Lower leg skin (tissue), 4 donors: ENCODE measurements at places on chromosomes 5 and 9. TPM values are rescaled to one million over a fixed set of nuclear protein-coding genes. Genes with fewer than 3 reads are reported as not detected.

Gene FGD3
- 3.6 TPM for total RNA-seq

Gene PCDHA13
- total RNA-seq, result 0.30 TPM

Gene ADAMTS2
- total RNA-seq, result 10.6 TPM

Gene IRX4
- 32.5 TPM for total RNA-seq

Gene ARL14EPL
- total RNA-seq, result not detected

Gene SPATA31D4
- total RNA-seq, result not detected

Gene PCDHB16
- 0.55 TPM for total RNA-seq

Gene AGXT2
- not detected for total RNA-seq

Gene CDC25C
- total RNA-seq, result 0.34 TPM

Gene MYOZ3
- total RNA-seq, result 0.10 TPM

Gene SOHLH1
- total RNA-seq, result not detected

Gene PCDHAC1
- total RNA-seq, result not detected

Gene DAPK1
- total RNA-seq, result 9.2 TPM

Gene C9orf50
- not detected for total RNA-seq

Gene PPP3R2
- total RNA-seq, result not detected

Gene ZDHHC12
- 91.2 TPM for total RNA-seq

Gene SNCB
- total RNA-seq, result not detected

Gene ZDHHC11B
- 5.6 TPM for total RNA-seq

Gene ANKRD33B
- total RNA-seq, result 16.0 TPM

Gene LTC4S
- 14.8 TPM for total RNA-seq

Gene BAAT
- total RNA-seq, result not detected

Gene RNF183
- total RNA-seq, result not detected

Gene AFAP1L1
- total RNA-seq, result 7.8 TPM

Gene IRX2
- total RNA-seq, result 45.9 TPM

Gene TMEM174
- not detected for total RNA-seq

Gene TIGD6
- 6.6 TPM for total RNA-seq

Gene IL4
- total RNA-seq, result not detected

Gene NEUROG1
- total RNA-seq, result not detected

Gene NTRK2
- total RNA-seq, result 6.2 TPM

Gene MAMDC4
- total RNA-seq, result 1.4 TPM

Gene GRAMD2B
- 80.9 TPM for total RNA-seq

Gene S1PR3
- total RNA-seq, result 3.1 TPM

Gene NPR3
- 18.8 TPM for total RNA-seq

Gene PCDHGB4
- 5.2 TPM for total RNA-seq

Gene NDUFS6
- total RNA-seq, result 22.0 TPM

Gene TAF11L5
- total RNA-seq, result not detected

Gene GMCL2
- not detected for total RNA-seq

Gene PCDHB11
- 1.2 TPM for total RNA-seq

Gene ABLIM3
- 9.8 TPM for total RNA-seq

Gene IFNA1
- not detected for total RNA-seq

Gene BARHL1
- total RNA-seq, result not detected

Gene ODF2
- 18.9 TPM for total RNA-seq

Gene DNAJC18
- 3.0 TPM for total RNA-seq
